ENCODE measurements at places on chromosomes 12 and 14. TPM values are rescaled to one million over a fixed set of nuclear protein-coding genes. Genes with fewer than 3 reads are reported as not detected.

The DBX2 gene
- not detected for polyA plus RNA-seq

The RIC8B gene
- 5.8 TPM for polyA plus RNA-seq

The KRT74 gene
- polyA plus RNA-seq = 0.34 TPM

DNA sequence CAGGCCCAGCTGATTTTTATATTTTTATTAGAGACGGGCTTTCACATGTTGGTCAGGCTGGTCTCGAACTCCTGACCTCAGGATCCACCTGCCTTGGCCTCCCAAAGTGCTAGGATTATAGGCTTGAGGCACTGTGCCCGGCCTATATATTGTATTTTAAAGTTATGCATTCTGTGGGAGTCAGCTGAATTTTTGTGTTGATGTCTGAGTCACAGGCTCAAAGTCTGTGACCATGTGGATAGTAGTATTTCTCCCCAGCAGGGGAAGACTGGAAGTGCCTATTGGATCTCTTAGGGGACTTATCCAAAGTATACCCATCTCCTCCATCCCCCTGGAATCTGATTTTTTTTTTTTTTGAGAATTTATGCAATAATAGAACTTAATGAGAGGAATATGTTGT is 43.8 kb upstream of the ATF1 start:
- DNase-seq = no peak
- H3K4me1 ChIP-seq = peaks cover 6% of the 10 kb centered on the region
- no peaks in the 10 kb centered on the region for H3K27me3 ChIP-seq
- H3K4me3 ChIP-seq = no peak overlapping the region

- no peak overlapping the region for H3K27ac ChIP-seq
- H3K36me3 ChIP-seq = no peaks in the 10 kb centered on the region
- H3K27me3 ChIP-seq = no peaks in the 10 kb centered on the region
- no peak for DNase-seq
These were observed 19.8 kb upstream of the PALS1 start for GRCh38 chr14:67221248-67221981.

GRCh38 chr12:121009741-121010140 is 6.5 kb downstream of the C12orf43 start:
- H3K36me3 ChIP-seq = peaks cover 39% of the 10 kb centered on the region
- no peak overlapping the region for H3K4me3 ChIP-seq
- H3K4me1 ChIP-seq = no peaks in the 10 kb centered on the region
- no peak overlapping the region for H3K27ac ChIP-seq

DNA sequence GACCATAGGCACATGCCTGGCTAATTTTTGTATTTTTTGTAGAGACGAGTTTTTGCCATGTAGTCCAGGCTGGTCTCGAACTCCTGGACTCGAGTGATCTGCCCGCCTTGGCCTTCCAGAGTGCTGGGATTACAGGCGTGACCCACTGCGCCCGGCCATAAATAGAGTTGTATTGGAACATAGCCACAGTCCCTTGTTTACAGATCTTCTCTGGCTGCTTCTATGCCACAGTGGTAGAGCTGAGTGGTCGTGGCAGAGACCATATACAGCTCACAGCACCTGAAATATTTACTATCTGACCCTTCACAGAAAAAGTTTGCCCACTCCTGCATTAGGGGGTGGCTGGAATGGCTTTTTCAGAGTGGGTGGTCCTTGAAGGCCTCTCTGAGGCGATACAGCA is 28.0 kb upstream of the TSPAN9 start:
- peaks cover 5% of the 10 kb centered on the region for H3K27me3 ChIP-seq
- no peak overlapping the region for H3K4me3 ChIP-seq
- H3K27ac ChIP-seq = no peak overlapping the region
- H3K4me1 ChIP-seq = no peaks in the 10 kb centered on the region
- no peak for DNase-seq

All from thymus (tissue), 14 donors.